Activated T-helper 9 cell treated with anti-CD3 and anti-CD28 coated beads, Interleukin-2, amount 50 U/mL, for 16 hours (primary cell): ENCODE measurements at places on chromosomes 3 and 15.

DNA sequence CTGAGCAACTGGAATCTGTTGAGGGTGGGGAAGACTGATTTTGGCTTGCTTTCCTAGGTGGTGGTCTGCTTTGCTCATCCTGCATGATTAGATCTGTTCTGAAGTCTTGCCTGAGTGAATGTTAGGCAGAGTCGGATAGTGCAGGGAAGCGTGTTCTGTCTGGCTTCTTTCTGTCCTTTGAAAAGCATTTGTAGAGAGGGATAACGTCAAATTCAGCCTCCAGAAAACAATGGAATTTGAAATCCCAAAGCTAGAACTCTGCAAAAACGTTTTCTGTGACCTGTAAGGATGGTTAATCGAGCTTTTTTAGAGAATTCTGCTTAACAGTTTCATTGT, 1.4 kb downstream of the GLCE start:
- no peak for DNase-seq

GRCh38 chr3:14125193-14126016, 553 bp downstream of the TMEM43 start:
- DNase-seq = peak; percentile 53

DNA sequence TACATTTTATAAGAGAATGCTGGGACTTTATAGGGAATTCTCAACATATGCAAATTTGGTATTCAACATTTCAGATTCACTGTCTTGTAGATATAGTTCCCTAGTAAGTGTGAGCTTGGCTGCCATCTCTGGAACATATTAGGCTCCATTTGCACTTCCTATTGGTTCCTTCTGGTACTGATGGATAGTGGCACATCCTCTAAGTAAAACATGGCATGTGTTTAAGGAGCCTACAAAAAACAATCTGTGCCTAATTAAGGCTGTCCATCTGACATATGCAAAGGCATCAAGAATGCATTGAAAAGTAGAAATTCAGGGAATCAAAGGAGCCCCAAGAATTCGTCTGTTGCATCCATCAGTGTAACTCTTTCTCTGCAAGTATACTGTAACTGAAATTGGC, 344.1 kb downstream of the UNC13C start:
- DNase-seq = no peak

- DNase-seq = no peak
These were observed 157.9 kb upstream of the BHLHE40 start for GRCh38 chr3:4821338-4821737.

DNA sequence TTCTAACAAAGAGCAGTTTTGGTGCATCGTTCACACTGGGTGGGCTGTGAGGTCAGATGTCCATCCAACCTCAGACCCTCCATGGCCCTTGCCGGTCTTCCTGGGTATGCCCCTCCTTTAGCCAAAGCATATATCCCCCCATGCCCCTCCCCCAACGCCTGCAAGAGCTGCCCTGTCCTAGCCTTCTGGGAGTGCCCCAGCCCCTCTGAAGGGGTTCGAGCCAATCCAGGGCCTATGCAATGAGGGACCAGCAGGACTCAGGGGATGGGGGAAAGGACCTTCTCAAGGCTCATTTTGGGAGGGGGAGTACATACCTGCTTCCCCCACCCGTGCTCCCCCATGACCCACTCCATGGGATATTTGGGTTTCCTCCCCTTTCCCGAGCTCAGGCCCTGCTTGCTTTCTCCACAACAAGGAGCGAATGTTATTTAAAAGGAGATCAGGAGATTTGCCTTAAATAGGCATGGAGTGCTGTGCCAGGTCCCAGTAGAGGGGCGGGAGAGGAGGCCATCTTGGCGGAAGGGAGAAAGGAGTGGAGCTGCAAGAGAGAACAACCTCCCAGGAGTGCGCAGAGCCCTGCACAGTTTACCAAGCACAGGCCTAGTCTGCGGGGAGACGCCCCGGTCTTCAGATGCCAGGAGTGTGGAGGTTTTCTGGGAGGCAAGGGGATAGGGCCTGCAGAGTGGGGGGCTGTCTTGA, 18.2 kb downstream of the PIF1 start:
- no peak for DNase-seq

DNA sequence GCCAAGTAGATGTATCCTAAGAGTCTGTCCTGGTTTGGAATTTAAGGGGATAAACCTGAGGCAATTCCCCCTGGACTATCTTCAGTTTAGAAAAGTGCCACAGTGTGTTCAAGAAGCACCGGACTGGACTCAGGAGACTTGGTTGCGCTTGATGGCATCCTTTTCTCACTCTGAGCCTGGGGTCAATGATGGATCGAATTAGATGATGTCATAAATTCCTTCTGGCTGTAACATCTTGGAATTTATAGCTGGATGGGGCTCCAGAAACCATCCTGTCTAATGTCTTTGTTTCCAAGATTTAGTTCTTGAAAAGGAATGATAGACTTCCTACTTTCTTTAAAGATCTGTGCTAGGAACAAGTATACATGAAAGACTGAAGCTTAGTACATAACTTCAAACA, 280.6 kb downstream of the LPP start:
- no peak for DNase-seq

- DNase-seq = no peak
These were observed 31.8 kb downstream of the CYP8B1 start for GRCh38 chr3:42843713-42844411.

DNA sequence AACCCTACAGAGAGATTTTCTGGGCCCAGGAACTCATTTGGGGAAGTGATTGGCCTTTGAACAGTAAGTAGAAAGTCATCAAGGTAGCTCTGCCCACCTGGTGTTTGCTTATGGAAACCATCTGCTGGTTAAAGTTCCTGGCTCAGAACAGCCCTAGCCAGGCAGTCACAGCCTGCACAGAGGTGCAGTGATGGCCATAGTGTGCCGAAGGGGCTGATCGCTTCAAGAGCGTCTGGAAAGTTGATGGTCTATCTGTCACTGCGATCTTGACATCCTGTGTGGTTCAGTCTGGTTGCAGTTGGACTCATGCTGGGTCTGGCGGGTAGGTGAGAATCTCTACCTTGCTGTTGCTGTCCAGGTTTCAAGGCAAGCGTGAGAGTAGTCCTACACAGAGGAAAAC, 151.6 kb downstream of the SLCO3A1 start:
- no peak for DNase-seq

- DNase-seq = no peak
These were observed 67.3 kb downstream of the VGLL4 start for GRCh38 chr3:11576453-11576852.

- DNase-seq = no peak
These were observed 40.2 kb downstream of the CLEC3B start for GRCh38 chr3:45066109-45066801.

DNA sequence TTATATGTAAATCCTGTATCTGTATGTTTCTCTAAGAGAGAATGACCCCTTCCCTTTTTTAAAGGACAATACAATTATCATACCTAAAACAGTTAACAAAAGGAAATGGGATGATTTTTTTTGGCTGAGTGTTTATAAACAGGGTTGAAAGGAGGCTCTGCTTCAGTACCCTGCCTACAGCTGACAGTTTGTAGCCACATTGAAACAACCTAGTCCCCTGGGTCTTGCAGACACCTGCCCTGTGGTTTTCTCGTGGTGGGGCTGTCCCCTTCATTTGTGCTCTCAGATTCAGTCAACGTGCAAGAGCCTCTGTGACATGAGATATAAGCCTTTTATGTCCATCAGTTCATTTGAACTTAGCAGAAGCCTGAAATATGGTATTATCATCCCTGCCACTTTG, 2.3 kb upstream of the HMCES start:
- no peak for DNase-seq

GRCh38 chr3:57298041-57298440, 5.6 kb upstream of the ASB14 start:
- DNase-seq = no peak

- DNase-seq = no peak
These were observed 8.2 kb downstream of the ANKRD34C start for GRCh38 chr15:79290642-79291275.

DNA sequence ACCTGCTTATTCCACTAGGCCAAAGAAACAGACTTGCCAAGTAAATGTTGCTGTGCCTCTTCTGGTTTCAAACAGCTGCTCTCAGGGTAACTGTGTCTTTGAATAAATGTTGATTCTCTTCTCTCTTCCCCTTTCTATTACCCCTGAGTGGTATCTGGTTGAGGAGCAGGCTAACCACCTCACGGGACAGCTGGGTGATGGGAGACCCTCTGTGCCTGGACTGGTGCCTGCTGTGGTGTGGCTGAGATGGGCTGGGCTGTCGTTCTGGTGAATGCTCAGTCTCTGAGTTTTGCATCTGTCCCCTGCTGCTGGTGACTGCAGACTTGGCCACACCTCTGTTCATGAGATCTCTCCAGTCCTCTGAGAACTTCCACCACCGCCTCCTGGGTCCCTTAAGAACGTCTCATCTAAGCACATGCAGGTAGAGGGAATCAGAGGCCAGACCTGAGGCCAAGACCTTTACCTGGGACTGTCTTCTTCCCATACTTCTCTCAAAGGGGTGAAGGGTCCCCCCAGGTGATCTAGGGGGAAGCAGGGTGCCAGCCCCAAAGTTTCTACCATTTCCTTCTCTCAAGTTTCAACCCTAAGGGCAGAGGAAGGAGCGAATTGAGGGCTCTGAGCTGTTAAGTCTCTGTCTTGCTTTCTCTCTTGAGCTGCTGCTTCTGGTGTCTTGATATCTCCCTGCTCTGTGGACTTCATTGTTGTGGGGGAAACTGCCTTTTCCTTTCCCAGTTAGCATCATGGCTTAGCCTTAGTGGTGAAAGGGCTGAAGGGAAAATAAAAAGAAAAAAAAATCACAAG, 252.9 kb downstream of the EBLN2 start:
- DNase-seq = no peak

DNA sequence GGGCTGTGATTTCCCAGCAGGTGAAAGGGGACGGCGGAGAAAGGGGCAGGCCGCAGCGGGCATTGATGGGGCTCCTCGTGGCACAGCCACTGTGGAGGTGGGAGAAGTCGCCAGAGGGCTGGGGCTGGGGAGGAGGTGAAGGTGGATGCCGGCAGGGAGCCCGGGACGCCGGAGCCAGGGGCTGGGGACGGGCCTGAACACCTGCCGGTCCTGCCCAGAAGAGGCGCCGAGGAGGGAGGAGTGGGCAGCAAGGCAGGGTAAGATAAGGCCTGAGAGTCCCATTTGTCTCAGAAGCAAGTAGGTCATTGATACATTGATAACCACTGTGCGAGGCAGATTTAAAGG, 571 bp upstream of the RARRES1 start:
- no peak for DNase-seq

DNA sequence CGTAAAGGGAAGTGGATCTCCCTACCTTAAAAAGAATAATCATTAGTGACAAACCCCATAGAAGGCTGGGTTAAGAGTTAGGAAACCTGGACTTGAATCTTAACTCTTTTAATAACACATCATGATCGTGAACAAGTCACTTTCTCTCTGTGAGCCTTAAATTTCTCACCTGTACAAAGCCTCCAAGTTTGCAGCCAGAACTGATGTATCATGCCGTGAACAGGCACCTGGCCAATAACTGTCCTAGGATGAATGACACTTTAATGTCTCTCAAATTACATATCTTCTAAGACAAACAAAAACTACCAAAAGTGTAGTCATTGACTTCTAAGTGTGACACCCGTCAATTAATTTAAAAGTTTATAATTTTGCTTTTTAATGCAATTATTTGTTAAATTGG, 3.9 kb downstream of the UPK1B start:
- no peak for DNase-seq

DNA sequence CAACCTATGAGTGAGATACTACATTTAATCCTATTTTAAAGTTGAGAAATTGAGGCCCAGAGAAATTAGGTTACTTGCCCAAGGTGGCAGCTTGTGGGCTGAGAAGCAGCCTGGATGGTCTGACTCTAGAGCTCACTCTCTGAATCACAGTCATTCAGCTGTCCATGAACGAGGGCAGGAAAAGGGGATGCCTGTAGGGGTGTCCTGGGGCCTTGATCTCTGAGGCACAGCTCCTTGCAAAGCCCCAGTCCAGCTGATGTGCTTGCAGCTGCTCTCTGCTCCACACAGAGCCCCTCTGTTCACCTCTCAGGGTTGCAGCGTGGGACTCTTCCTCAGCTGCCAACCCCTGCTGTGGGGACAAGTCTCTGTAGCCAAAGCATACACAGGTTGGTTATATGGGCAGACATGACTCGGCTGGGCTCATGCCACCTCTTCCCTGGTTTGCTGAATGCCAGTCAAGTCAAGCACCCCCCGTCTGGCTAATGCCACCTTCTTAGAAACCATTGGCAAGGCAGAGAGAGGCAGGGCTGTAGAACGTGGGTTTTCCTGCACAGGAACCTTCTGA, 56.8 kb downstream of the GASK1A start:
- DNase-seq = no peak

GRCh38 chr3:160637086-160637485, 39.9 kb upstream of the ARL14 start:
- no peak for DNase-seq
